Articular chondrocyte of knee joint (primary cell): ENCODE measurements at places on chromosomes 5 and 9. TPM values are rescaled to one million over a fixed set of nuclear protein-coding genes. Genes with fewer than 3 reads are reported as not detected.

The LURAP1L gene
- total RNA-seq, result 6.9 and 11.7 TPM in 2 replicates

The TBCA gene
- total RNA-seq, result 124 and 127 TPM in 2 replicates

The C5 gene
- total RNA-seq, result 10.2 and 12.0 TPM in 2 replicates

The GPR21 gene
- 2.4 and 3.6 TPM in 2 replicates for total RNA-seq

The PTGES gene
- total RNA-seq, result 27.6 and 38.0 TPM in 2 replicates

The AFAP1L1 gene
- total RNA-seq, result 0.52 and 1.8 TPM in 2 replicates

The SVEP1 gene
- 63.7 and 89.5 TPM in 2 replicates for total RNA-seq

The C1QTNF2 gene
- 1.4 and 1.8 TPM in 2 replicates for total RNA-seq

The CENPP gene
- total RNA-seq, result 10.8 and 11.2 TPM in 2 replicates

The SLC36A2 gene
- total RNA-seq, result not detected in 2 replicates

The GEMIN5 gene
- 16.5 and 18.4 TPM in 2 replicates for total RNA-seq

The ZFP37 gene
- total RNA-seq, result 4.4 and 6.8 TPM in 2 replicates

The SH3GL2 gene
- total RNA-seq, result 0.11 TPM in 1 of 2 replicates, not detected in the other

The TMEM232 gene
- 2.1 and 7.2 TPM in 2 replicates for total RNA-seq

The RLN2 gene
- total RNA-seq, result not detected in 2 replicates

The MOB3B gene
- 0.13 and 0.22 TPM in 2 replicates for total RNA-seq

The FBP2 gene
- total RNA-seq, result not detected in 2 replicates

The APBA1 gene
- 8.9 and 14.1 TPM in 2 replicates for total RNA-seq

The ZNF462 gene
- 13.5 and 18.9 TPM in 2 replicates for total RNA-seq

The DAP gene
- 33.9 and 45.6 TPM in 2 replicates for total RNA-seq

The C6 gene
- total RNA-seq, result not detected in 2 replicates

The HMMR gene
- 13.2 and 20.3 TPM in 2 replicates for total RNA-seq

The APC gene
- 66.9 and 74.6 TPM in 2 replicates for total RNA-seq

The FAXDC2 gene
- 16.5 and 22.5 TPM in 2 replicates for total RNA-seq

The FAT2 gene
- total RNA-seq, result under 0.01 and 0.11 TPM in 2 replicates

The TTC1 gene
- 52.0 and 60.2 TPM in 2 replicates for total RNA-seq

The MIGA2 gene
- 15.1 and 16.2 TPM in 2 replicates for total RNA-seq

The SHC3 gene
- total RNA-seq, result 0.26 and 1.4 TPM in 2 replicates

The LHX3 gene
- total RNA-seq, result not detected in 2 replicates

The SPINK13 gene
- 0.26 and 1.4 TPM in 2 replicates for total RNA-seq

The IL11RA gene
- 34.2 and 40.5 TPM in 2 replicates for total RNA-seq

The DBH gene
- total RNA-seq, result under 0.01 TPM in 1 of 2 replicates, not detected in the other

The SPATA31E1 gene
- not detected in 2 replicates for total RNA-seq

The CD72 gene
- total RNA-seq, result 2.7 and 2.8 TPM in 2 replicates

The CARD6 gene
- 9.8 and 16.2 TPM in 2 replicates for total RNA-seq

The ZMAT2 gene
- total RNA-seq, result 43.1 and 52.0 TPM in 2 replicates

The LECT2 gene
- not detected in 2 replicates for total RNA-seq

The MAN2A1 gene
- 116 and 140 TPM in 2 replicates for total RNA-seq

The SOWAHA gene
- total RNA-seq, result 0.11 and 0.13 TPM in 2 replicates

The SH3RF2 gene
- total RNA-seq, result 10.1 and 11.9 TPM in 2 replicates

The BSPRY gene
- total RNA-seq, result under 0.01 and 0.11 TPM in 2 replicates

The RUSC2 gene
- total RNA-seq, result 26.3 and 27.2 TPM in 2 replicates

The OBP2B gene
- total RNA-seq, result not detected in 2 replicates

The CFAP77 gene
- 0.13 TPM in 1 of 2 replicates, not detected in the other for total RNA-seq

The PCDHAC1 gene
- total RNA-seq, result under 0.01 and 0.13 TPM in 2 replicates

The SPINK1 gene
- total RNA-seq, result not detected in 2 replicates

The PLPP6 gene
- 5.9 and 8.8 TPM in 2 replicates for total RNA-seq

The CDO1 gene
- total RNA-seq, result 22.3 and 25.9 TPM in 2 replicates

The NMUR2 gene
- total RNA-seq, result not detected in 2 replicates

The SPATA6L gene
- 1.8 TPM in 2 replicates for total RNA-seq

The GOLPH3 gene
- total RNA-seq, result 96.9 and 98.1 TPM in 2 replicates

The UBE2QL1 gene
- total RNA-seq, result 1.3 and 2.4 TPM in 2 replicates

The PPP3R2 gene
- total RNA-seq, result not detected in 2 replicates
